ENCODE measurements at places on chromosomes 11 and 22.

DNA sequence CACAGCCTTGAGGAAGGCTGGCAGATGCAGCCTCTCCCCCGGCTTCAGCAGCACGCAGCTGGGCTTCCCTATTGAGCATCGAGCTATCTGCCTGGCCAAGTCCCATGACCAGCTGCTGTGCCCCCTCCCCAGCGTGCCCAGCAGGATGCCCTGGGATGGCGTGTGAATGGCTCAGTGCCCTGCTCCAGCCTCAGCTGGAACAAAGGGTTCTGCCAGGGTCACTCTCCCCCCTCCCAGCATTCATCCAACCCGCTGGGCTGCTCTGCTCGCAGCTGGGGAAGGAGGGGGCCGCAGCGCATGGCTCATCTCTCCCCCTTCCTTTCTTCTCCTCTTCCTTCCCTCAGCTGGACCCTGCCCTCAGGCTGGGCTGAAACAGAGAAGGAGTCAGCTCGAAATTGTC, 14.5 kb downstream of the LRP4 start:
- no peak for DNase-seq

GRCh38 chr11:80034801-80035200, 594.0 kb upstream of the TENM4 start:
- no peak for DNase-seq

DNA sequence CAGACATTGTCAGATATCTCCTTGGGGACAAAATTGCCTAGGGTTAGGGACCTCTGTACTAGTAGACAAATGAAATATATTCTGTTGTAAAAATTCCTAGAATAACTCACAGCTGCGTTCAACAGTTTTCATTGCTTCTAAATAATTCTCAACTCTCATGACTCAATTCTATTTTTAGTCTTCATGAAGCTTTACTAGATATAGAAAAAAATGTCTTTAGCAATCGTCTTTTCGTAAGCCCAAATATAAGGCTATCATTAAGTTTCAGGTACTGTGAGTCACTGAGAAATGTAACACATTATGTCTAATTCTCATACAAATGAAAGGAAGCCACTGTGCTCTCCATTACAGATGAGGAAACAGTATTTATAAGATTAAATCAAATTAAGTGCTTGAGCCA, 6.4 kb downstream of the MMP12 start:
- no peak for DNase-seq

GRCh38 chr22:27401321-27401720, 400.2 kb downstream of the MN1 start:
- DNase-seq = no peak

DNA sequence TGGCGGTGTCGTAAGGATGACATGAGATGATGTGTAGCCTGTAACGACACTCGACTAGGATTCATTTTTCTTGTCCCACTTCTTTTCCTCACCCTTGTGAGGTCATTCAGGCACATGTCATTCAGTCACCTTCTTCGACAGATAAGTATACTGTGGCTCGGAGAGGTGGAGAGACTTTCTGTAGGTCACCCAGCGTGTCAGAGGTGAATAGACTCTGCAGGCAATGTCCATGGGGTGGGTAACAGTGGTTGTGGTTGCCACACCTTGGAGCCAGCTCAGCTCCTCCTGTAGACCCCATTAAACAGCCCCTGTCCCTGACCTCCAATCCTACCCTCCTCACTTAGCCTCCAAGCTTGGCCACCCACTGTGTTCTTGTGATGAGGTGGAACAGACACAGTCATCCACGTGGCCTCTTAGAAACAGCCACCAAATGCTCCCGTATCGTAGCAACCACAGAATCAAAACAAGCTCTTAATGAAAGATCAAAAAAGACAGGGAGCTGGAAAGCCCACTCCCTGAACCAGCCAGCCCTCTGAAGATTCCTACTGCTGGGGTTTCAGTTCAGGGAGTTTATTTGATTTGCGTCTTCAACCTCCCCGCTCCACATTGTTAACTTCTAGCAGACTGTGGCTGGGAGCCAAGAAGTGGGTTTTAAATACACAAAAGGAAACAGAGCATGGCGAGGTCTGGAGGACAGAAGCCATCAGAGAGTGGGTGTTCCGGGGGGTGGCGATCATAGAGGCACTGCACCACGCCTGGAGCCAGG, 89.0 kb upstream of the GRK3 start:
- DNase-seq = no peak

DNA sequence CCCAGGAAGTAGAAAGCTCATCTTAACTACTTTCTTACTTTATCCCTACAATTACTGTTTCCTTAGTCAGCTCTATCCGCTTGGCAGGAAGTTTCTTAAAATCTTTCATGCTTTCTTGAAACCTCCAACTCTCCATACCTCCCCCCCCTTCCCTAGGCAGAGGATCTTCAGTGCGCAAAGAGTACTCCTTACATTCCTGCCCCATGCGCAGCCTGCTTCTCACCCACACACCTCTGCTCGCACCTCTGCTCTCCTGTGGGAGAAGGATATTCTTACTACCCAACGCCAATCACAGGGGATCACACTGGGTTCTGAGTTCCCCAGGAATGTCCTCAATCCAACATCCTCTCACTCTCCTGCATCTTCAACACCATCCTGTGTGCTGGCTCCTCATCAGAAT, 12.3 kb downstream of the TCF20 start:
- DNase-seq = no peak

DNA sequence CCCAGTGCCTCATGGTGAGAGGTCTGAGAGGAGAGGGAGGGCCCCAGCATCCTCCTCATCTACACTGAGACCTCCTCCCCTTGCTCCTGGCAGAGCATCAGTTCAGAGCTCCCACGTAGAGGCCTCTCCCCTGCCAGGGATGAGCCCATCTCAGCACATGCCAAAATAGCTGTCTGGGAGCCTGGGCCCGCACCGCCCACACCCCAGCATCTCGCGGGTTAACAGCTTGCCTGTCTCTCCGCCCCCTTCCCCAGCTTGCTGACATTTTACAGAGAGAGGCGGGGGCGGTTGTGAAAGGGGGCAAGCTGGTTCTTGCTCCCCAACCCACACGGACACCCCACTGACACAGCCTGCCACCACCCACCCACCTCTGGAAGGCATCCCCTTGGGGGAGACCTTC, 6.4 kb downstream of the DGKZ start:
- no peak for DNase-seq

GRCh38 chr11:35352077-35352888, 67.1 kb downstream of the SLC1A2 start:
- DNase-seq = no peak

DNA sequence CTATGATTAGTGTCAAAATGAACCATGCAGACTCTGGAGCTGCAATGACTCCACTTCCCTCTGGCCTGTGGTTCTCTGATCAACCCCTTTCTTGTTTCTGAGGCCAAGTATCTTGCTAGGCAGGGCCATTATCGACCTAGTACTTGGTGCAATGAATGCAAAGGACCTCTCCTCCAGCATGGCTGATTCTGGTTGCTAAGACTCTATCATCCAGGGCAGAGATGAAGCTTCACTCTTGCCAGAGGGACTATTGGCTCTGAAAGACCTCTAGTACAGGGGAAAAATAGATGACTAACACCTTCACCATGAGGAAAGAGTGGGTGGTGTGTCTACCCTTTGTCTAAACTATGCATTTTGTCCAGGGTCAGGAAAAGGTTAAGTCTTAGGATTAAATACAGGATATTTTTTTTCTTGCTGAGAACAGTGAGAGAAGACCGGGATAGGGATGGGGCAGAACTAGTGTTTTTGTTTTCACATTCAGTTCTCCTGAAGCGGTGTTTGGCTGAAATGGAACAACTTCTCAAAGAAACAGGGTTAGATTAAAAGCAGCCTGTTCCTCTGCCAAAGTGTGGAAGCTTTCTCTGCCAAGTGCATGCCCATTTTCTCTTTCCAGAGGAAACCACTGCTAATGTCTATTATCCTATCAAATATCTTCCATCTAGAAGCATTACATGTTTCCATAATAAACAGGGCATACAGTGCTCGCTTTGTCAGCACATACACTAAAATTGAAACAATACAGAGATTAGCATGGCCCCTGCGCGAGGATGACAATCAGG, 5.0 kb upstream of the MTFP1 start:
- no peak for DNase-seq

DNA sequence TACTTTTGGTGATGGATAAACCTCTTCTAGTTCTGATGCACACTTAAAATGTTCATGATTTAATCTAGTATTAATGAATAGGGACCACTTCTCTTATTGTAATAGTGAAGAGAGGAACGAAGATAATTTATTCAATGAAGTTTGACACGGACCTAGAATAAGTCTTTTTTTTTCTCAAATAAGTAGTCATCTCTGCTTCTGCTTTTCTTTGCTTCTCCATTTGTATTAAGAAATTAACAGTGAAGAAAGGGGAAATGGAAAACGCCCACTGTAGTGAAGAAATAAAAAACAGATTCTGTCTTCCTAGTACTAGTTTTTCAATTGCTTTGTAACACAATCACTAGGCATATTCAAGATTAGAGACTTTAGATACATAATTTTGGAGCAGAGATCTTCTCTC, 73.0 kb downstream of the CD44 start:
- no peak for DNase-seq

DNA sequence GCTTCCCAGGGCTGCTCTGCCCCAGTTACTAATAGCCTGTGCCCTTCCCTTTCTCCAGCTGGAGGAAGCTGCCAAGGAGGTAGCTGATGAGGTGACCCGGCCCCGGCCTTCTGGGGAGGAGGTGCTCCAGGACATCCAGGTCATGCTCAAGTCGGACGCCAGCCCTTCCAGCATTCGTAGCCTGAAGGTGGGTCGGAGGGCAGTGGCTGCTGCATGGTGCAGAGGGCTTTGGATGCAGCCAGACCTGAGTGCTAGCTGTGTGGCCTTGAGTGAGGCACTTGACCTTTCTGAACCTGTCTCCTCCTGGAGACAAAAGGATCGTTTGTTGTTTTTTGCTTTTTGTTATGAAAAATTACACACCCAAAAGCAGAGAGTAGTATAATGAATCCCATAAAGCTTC, 3.4 kb downstream of the MCM5 start:
- no peak for DNase-seq

GRCh38 chr11:120074076-120074475, 63.8 kb downstream of the TRIM29 start:
- DNase-seq = no peak

GRCh38 chr11:105033343-105033742, 1.6 kb downstream of the CASP1 start:
- DNase-seq = no peak

GRCh38 chr11:69251639-69252489, 42.1 kb upstream of the MYEOV start:
- DNase-seq = no peak

DNA sequence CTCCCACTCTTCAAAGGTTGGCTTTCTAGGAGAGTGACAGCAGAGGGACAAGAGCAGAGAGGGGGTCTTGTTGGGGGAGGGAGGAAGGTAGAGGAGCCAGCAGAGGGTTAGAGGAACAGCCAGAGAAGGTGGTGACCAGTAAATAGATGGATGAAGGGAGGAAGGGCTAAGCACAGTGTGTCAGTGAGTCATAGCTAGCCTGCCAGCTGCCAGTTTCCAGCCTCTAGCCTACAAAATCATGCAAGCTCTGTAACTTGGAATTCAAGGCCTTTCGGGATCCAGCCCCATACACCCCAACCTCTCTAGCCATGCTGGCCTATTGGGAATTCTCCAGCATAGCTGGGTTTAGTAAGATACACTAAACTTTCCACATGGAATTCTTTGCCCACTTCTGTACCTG, 147.4 kb upstream of the TEAD1 start:
- no peak for DNase-seq

GRCh38 chr22:23222033-23222792, 41.9 kb downstream of the BCR start:
- no peak for DNase-seq

DNA sequence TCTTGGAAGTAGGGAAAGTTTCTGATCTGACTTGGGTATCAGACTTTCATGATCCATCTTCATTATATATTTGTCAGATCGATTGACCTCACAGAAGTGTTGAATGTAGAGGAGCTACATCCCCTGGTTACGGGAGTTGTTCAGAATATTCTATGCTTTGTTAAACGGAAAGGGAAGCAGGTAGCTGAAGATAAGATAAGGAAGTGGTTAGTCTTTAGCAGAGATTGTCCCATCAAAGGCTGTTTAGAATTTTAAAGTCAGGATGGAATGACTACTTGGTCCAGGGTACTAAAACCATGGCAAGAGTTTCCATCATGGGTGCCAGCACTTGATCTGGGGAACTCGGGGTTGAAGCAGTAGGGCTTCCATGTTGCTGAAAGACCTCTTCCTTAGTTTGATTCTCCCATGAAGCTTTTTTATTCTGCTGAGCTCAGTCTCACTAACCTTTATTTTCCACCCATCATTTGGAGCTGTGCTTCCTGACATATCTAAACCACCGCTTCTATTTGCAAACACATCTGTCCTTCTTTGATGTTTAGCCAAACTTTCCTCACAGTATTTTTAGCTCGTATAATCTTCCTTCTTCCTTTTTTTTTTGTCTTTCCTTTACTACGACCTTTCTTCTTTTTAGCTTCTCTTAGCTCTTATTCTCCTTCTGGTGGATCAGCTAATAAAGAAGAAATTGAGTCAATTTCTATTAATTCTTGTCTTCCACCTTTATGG, 4.0 kb upstream of the C22orf31 start:
- no peak for DNase-seq

DNA sequence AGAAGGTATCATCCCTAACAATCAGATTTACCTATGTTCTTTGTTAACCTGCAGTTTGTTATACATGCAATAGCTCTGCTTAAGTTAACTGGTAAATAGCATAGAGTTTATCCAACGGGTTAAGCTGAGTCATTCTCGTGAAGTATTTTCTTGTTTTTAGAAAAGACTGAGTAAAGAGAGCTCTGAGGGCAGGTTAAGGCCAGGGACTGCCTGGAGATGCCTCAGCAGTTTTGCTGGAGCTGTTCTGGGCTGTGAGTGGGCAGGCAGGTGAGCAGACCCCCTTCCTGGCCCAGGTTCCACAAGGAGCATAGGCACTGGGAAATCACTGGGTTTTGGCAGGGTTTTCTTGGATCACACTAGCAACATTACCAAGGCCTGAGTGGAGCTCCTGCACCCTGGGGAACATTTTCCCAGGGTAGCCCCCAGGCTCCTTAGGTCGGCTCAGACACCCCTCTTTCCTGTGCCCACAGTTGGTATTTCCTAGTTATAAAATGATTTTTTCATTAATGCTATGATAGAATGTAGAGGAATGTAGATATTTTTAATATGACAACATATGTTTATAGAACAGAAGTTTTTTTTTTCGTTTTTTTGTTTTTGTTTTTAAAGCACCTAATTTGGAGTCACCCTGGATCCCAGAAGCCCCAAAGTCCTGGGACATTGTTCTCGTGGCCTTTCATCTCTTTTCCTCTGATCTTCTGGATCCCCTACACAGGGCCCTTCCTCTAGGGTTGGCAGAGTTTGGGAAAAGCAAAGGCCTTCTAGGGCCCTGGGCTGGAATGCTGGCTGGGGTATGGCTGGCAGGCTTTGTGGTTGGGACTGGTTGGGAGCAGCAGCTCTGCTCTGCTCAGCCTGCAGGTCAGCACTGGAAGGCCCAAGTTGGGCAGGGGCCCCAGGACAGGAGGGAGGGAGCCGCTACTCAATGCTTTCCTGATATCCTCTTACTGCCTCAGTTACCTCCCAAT, 26.7 kb downstream of the IRAG1 start:
- DNase-seq = no peak

All from CD4-positive, alpha-beta T cell (primary cell).